ENCODE measurements at places on chromosomes 11 and 22.

- DNase-seq: no peak
These were observed 48.4 kb upstream of the SYT7 start for GRCh38 chr11:61629082-61629833.

DNA sequence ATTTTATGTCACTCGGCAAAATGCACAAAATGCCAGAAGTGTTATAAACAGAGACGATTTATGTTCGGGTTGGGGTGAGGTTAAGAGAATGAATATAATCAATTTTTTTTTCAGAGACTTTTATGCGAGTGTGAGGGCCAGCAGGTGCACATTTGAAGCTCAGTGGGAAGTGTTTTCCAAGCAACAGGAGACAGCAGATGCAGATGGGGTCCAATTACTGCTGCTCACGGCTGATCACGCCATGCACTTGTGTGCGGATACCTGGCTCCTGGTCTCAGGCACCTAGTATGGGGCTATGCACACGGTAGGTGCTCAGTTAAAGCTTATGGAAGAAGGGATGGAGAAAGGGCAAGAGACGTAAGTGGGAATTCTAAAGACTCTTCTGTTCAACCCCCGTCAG is 249.1 kb downstream of the MIAT start:
- DNase-seq: no peak

GRCh38 chr11:44592125-44592940 is 26.9 kb downstream of the CD82 start:
- peak; percentile 45 for DNase-seq

DNA sequence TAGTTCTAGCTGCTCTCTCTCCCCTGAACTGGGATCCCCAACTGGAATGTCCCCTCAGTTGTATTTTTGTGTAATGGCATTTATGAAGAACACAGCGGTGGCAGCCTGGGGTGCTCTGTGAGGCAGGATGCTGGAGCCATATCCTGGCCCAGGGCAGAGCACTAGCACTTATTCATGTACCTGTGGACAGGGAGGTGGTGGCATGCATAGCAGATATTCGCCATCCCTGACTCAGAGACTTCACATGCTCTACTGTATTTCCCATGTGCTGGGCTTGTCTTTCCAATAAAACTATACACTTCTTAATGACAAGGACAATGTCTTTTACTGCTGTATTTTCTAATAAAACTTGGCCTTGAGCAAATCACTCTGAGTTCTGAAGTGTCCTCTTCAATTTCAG is 125.3 kb downstream of the ADAMTS15 start:
- no peak for DNase-seq

- DNase-seq: no peak
These were observed 46.5 kb downstream of the AHNAK start for GRCh38 chr11:62499944-62500649.

GRCh38 chr11:34317036-34317360 is 40.8 kb downstream of the ABTB2 start:
- no peak for DNase-seq

GRCh38 chr22:37018815-37019308 is 385 bp downstream of the TST start:
- DNase-seq: no peak

DNA sequence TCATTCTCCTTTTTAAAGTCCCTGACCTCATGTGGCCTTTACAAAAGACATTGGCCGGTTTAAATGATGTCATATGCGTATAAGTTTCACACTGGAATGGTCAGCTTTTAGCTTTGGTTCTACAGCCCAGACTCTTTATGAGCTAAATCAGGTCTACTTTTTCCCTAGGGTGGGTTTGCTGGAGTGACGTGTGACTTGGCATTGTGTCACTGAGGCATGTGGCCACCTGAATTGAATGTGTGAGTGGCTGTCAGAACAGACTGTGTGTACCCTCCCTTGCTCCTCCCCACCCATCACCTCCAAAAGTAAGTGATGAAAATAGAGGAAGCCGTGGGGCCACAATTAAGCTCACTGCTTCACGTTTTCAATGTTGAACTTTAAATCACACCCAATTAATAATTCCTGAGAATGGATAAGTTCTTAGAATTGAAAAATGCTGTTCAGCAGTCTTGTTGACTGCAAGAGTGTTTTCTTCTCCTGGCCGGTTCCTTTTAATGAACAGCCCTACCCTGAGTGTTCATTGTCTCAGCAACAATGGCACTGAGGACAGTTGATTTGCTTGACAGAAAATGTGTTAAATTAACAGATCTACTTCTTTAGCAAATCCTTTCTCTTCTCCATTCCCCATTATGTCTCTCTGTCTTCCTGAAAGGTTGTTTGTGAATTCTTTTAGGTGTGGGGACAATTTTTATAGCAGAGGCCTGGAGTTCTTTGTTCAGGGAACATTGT is 11.3 kb downstream of the CECR2 start:
- DNase-seq: no peak

DNA sequence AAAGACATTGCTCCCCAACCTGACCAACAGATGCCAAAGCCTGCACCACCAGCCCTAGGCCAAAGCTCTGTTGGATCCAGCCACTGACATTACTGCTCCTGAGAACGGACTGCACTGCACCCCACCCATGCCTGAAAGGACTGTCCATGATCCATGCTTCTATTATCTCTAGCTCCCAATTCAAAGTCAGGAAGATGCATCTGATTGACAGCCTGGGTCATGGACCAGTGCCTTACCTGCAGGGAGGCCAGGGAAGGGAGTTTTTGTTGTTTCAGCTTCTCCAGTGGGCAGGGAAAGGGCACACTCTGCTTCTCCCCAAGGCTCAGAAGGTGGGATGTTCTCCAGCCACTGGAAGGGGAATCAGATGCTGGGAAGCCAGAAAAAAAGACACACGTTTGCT is 4.8 kb upstream of the PRDM11 start:
- DNase-seq: no peak

DNA sequence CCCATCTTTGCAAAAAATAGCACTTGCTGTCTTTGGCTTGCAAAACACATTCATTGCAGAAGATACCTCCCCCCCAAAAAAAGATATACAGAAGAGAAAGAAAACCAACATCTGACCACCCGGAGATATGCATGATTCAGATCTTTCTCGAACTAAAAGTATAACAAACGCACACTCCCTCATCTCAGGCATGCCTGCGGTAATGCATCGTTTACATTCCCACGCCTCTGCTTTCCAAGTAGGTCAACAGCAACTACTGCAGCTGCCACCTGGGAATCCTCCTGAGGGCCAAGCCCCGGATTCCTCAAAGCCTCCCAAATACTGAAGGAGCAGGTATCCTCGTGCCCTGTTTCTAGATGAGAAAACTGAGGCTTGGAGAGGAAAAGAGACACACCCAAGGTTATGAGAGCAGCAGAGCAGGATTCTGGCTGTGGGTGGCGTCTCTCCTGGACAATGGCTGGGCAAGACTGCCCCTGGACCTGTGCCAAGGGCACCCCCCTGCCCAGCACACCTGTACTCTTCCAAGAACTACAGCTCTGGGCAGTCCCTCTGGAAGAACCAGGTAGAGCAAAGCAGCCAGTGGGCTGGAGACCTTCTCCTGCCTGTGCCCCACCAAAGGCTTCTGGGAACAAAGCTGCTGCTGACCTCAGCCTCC is 38.1 kb downstream of the NUP50 start:
- no peak for DNase-seq

GRCh38 chr11:11635443-11635842 is 13.6 kb upstream of the GALNT18 start:
- DNase-seq: no peak

GRCh38 chr22:25930083-25930482 is 188.1 kb downstream of the MYO18B start:
- no peak for DNase-seq

GRCh38 chr11:115364896-115365295 is 139.3 kb downstream of the CADM1 start:
- DNase-seq: no peak
